ENCODE measurements at places on chromosomes 1 and 21.

DNA sequence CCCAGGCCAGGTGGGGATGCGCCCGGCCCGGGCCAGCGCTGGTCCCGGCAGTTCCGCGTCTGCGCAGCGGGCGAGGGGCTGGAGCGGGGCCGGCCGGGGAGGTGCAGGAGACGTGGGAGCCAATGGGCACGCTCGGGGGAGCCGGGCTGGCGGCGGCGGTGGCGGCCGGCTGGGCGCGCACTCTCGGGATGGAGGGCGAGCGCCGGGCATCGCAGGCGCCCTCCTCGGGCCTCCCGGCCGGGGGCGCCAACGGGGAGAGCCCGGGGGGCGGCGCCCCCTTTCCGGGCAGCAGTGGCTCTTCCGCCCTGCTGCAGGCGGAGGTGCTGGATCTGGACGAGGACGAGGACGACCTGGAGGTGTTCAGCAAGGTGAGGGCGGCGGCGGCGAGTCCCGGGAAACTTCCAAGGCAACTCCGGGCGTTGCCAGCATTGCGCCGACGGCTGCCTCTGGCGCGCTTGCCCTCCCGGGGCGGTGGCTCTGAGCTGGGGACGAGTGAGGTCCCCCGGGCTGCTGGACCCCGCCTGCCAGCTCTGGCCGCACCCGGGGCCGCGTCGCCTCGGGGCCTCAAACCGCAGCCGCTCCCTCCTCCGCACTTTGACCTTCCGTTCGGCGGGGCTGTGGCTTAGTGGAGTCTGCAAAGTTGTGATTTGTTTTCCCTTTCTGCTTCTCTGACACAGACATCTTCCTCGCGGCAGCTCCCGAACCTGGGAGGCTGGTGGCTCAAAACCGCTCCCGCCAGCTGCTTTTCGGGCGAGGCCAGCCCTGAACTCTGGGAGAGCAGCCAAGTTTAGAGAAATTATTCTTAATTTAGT lies at the start of gene SNX7:
Gene SNX7, plus strand, starts transcription at position 178 of the 812 bp plus-strand sequence. Its CDS starts 11 bp downstream, at position 189.
- DNase-seq: peak; percentile 83

DNA sequence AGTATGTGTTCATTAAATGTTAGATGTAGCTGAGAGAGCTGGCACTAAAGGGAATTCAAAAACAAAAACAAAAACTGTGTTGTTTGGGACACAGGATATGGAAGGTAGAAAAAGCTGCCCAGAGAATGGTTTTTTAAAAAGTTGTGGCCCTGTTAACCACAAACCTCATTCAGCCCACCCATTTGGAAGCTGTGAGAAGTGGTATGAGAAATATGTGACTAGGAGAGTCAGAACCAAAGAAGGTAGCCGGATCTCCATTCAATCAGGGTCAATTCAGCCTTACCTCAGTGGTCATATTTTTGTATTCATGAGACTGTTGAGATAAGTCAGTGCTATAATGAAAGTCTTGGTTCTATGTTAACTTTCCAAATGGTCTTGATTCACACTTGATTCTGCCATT lies 29.8 kb upstream of the CACYBP start:
- no peak for DNase-seq

GRCh38 chr1:203286161-203286984 lies 18.9 kb upstream of the BTG2 start:
- peak; percentile 23 for DNase-seq

DNA sequence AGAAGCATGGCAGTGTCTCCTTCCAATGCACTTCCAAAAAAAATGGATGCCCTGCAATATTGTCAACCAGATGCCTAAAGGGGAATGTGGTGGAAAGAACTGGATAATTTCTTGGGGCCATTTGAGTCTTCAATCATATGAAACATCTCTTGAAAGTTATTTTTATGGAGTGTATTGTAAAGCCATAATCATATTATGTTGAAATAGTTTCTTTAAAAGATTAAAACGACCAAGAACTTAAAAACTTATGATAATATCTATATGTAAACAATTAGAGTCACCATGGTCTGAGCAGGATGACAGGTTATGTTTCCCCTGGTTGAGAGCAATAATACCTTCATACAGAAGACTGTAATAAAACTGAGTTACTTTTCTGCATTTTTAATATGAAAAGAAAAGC lies 457.2 kb downstream of the PCP4 start:
- DNase-seq: no peak

GRCh38 chr1:207878939-207879338 lies 32.0 kb downstream of the CD34 start:
- no peak for DNase-seq

- peak; percentile 62 for DNase-seq
Observed at GRCh38 chr1:161198194-161198896, 509 bp downstream of the ADAMTS4 start.

- DNase-seq: no peak
Observed at GRCh38 chr21:29701676-29702075, 238.1 kb downstream of the GRIK1 start.

GRCh38 chr1:57655161-57655560 lies 231.3 kb upstream of the DAB1 start:
- no peak for DNase-seq

DNA sequence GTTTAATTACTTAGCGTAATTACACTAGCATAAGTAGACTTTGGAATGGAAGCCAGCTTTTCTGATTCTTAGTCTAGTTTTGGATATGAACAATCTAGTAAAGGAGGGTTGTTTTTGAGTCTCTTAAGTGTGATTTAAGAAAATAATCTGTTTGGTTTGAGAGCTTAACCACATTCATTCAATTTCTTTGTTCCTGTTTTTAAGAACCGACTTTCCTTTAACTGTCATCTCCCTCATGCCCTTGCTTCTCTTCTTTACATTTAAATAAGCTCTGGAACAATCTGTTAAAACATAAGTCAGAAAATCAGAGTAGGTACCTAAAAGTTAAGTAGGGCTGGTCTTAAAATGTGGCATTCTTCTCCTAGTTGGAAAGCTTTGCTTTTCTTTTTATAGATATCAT lies 27.7 kb downstream of the CDC42 start:
- no peak for DNase-seq

DNA sequence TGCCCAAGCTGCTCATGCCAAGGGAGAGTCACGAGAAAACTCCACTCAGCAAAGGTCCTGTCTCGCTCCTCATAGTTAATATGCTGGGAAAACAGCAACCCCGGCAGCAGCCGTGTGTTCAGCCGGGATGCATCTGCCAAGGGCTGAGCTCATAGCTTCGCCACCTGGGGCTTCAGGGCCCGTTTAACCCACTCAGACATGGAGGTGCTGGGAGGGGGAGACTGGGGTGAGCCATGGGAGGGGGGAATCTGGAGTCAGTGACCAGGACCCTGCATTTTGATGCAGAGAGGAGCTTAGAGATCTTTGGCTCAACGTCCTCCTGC lies 283.4 kb downstream of the PTPRU start:
- DNase-seq: no peak
